ENCODE measurements at places on chromosomes 2 and 18.

GRCh38 chr18:2662990-2663389, 7.5 kb downstream of the SMCHD1 start:
- DNase-seq = no peak

- no peak for DNase-seq
These were observed 63.6 kb upstream of the CAVIN2 start for GRCh38 chr2:191910518-191910917.

GRCh38 chr2:7348761-7349160, 431.5 kb downstream of the RNF144A start:
- DNase-seq = no peak

DNA sequence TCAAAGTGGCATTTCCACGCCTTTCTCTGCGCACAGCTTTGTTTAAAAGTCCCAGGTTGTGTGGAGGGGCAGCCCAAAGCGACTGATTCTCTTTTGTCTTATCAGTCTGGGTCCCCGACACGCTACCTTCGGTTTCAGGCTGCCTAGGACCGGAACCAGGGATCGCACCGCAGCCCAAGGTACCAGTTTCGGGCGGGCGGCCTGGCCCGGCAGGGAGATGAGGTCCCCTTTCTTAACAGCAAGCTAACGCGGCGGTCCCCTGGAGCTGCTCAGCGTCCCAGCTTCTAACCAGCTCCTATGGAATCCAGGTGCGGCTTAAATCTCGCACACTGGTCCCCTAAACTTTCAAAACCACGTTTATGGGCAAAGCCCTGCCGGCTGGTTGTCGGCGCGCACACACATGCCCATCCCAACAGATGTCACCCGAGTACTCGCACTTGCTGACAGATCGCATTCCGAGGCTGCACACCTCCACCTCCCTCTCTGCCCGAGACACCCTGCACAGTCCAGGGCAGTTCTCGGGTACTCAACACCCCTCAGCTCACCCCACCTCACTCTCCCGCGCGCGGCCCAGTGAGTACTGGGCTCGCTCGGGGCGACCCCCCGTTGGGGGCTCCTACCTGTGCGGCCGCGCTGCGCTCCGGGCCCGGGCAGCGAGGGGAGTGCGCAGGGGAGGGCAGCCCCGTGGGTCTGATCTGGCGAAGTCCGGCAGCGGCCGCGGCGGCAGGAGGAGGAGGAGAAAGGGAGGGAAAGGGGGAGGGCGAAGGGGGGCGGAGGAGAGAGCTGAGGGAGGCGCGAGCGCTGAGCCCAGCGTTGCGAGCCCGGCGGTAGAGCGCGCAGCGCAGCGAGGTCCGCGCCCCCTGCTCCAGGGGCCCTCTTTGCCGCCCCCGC, at the start of gene EFEMP1:
TSS of gene EFEMP1 (minus strand) at position 692 of the 891 bp plus-strand sequence. CDS start 1,342 bp downstream, outside the sequence.
- no peak for DNase-seq

- no peak for DNase-seq
These were observed 138.2 kb upstream of the PKDCC start for GRCh38 chr2:41909584-41909983.

GRCh38 chr2:202006301-202006700, 27.4 kb upstream of the FZD7 start:
- DNase-seq = no peak

GRCh38 chr2:79714283-79714682, 201.4 kb downstream of the CTNNA2 start:
- DNase-seq = no peak

GRCh38 chr2:217846321-217846743, 156.5 kb downstream of the TNS1 start:
- DNase-seq = no peak

- no peak for DNase-seq
These were observed 79.4 kb upstream of the FAM117B start for GRCh38 chr2:202555356-202555755.

- no peak for DNase-seq
These were observed 13.6 kb downstream of the EML4 start for GRCh38 chr2:42182654-42183308.

GRCh38 chr18:32302806-32303205, 113.0 kb downstream of the MEP1B start:
- no peak for DNase-seq

GRCh38 chr2:69188182-69188900, 175.4 kb downstream of the ANTXR1 start:
- no peak for DNase-seq

DNA sequence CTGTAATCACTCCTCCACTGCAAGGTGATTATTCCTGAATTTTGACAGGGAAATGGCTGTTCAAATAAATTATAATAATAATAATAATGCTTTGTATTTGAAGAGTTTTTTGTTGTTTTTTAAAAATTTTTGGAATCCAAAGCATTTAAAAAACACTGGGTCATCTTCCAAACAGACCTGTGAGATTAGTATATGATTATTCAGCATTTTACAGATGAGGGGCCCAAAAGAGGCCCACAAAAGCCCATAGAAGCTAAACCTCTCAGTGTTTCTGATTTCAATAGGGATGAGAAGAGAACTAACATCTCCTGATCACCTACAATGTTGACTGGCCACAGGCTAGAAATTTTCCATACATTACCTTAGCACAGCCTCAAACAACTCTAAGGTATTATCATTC, 8.0 kb upstream of the POLR2D start:
- DNase-seq = no peak

GRCh38 chr2:33363325-33364298, 112.8 kb upstream of the RASGRP3 start:
- no peak for DNase-seq

Measured in activated CD4-positive, alpha-beta T cell treated with anti-CD3 and anti-CD28 coated beads, Interleukin-2, amount 50 U/mL, for 24 hours (primary cell).